ENCODE measurements at places on chromosomes 2 and 18.

- peak; percentile 34 for DNase-seq
Observed at GRCh38 chr2:86518481-86518880, 44.8 kb downstream of the CHMP3 start.

- DNase-seq: peak; percentile 70
Observed at GRCh38 chr2:74876081-74876886, 42.4 kb downstream of the HK2 start.

- no peak for DNase-seq
Observed at GRCh38 chr2:196587056-196587455, 52.5 kb upstream of the CCDC150 start.

GRCh38 chr2:46951290-46952064 lies 35.9 kb upstream of the MCFD2 start:
- no peak for DNase-seq

- DNase-seq: no peak
Observed at GRCh38 chr18:32764611-32765244, 8.1 kb downstream of the KLHL14 start.

DNA sequence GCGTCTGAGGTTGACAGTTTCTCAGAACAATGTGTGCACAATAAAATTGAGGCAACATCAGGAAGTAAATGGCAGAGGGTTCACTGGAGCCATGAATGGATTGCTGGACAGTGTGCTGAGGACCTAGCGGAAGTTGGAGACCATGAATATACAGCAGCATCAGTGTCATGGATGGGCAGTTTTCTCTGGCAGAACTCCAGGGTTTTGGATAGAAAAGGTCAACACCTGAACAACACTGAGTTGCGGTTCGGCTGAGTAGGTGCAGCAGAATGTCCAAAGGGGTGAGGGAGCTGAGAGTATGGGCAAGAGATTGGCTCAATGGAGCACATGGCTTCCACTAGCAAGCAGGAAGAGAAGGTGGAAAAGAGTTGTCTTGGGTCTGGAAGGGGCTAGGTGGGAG lies 73.7 kb downstream of the DNER start:
- DNase-seq: no peak

- DNase-seq: no peak
Observed at GRCh38 chr2:16487686-16488085, 177.9 kb downstream of the CYRIA start.

DNA sequence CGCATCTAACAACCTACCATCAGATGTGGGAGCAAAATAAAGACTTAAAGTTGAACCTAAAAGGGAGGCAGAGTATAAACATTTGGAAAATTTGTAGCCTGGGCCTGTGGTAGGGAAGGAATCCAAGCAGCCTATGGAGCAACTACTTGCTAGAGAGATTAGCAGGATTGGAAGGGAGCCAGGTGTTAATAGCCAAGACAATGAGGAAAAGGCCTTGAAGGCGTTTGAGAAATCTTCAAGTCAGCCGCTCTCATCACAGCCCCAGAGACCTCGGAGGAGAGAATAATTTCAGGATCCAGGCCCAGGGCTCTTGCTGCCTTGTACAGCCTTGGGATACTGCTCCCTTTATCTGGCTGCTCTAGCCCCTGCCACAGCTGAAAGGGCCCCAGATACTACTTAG lies 219.7 kb downstream of the THSD7B start:
- DNase-seq: no peak

DNA sequence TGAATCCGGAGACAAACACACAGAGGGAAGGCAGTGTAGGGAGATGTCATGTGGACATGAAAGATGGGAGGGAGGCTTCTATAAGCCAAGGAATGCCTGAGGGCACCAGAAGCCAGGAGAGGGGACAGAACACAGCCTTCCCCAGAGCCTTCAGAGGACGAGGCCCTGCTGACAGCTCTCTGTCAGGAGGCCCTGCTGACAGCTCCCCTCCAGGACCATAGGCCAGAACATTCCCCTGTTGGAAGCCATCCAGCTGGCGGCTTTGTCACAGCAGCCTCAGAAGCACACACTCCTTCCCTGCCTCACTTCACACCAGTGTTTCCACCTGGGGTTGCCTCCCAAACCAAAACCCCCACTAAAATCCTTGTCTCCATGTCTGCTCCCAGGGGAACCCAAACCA lies 171.3 kb upstream of the ID2 start:
- no peak for DNase-seq

DNA sequence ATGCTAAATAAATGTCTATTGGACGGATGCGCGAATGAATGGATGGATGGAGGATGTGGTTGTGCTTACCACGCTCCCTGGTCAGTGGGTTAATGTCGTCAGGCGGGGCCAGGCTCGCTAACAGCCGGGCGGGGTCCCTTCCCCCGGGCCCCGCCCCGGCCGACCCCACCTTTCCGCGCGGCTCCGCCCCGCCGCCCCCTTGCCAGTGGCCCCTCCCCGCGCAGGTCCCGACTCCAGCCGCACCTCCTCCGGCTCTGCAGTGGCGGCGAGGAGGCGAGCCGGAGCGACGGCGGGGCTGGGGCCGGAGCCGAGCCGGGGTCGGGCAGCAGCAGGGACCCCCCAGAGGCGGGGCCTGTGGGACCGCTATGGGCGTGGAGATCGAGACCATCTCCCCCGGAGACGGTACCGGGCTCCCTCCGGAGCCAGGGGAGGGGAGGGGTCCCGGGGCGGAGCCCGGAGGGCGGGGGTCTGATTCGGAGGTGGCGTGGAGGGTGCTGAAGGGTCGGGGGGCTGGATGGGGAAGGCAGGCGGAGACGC lies at the start of gene FKBP1B:
TSS of gene FKBP1B (plus strand) at position 257 of the 537 bp plus-strand sequence. CDS start at position 366, 109 bp downstream.
- DNase-seq: peak; percentile 35

DNA sequence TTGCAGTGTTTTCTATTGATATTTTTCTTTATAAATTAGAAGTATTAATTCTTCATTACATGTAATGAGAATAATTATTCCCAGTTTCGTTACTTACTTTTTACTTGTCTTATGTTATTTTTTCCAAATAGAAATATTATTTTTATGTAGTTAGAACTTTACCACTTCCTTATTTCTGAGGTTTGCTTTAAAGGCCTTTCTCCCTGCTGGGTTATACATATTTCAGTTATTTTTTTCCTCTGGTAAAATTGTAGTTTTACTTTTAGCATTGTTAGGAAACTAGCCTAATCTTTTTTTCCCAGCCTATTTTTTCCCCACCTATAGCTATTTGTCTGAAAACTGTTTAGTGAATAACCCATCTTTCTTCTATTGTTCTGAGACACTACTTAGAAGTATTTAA lies 17.1 kb downstream of the RNF144A start:
- no peak for DNase-seq

GRCh38 chr2:170143045-170143717 lies 34.8 kb upstream of the MYO3B start:
- no peak for DNase-seq

GRCh38 chr2:220224691-220225543 lies 597.5 kb downstream of the SLC4A3 start:
- DNase-seq: no peak

- DNase-seq: no peak
Observed at GRCh38 chr2:127661949-127662510, 13.3 kb downstream of the LIMS2 start.

GRCh38 chr2:45345331-45346234 lies 265.5 kb downstream of the SRBD1 start:
- DNase-seq: no peak

DNA sequence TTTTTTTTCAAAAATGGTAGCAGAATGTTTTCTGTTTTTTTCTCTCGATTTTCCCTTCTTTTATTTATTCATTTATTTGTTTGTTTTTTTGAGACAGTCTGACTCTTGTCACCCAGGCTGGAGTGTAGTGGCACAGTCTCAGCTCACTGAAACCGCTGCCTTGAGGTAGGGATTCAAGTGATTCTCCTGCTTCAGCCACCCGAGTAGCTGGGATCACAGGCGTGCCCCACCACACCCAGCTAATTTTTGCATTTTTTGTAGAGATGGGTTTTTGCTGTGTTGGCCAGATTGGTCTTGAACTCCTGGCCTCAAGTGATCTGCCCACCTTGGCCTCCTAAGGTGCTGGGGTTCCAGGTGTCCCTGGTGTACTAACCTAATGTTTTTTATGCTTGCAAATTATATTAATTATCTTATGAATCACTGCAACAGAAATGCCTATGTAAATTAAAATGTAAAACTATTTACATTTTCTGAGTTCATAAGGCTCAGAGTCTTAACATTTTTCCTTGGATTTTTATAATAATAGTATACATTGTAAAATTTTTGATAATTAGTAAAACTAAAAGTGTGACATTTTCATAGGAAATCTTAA lies 19.2 kb downstream of the MTA3 start:
- no peak for DNase-seq

- DNase-seq: no peak
Observed at GRCh38 chr18:26386002-26386401, 159.8 kb downstream of the TAF4B start.

DNA sequence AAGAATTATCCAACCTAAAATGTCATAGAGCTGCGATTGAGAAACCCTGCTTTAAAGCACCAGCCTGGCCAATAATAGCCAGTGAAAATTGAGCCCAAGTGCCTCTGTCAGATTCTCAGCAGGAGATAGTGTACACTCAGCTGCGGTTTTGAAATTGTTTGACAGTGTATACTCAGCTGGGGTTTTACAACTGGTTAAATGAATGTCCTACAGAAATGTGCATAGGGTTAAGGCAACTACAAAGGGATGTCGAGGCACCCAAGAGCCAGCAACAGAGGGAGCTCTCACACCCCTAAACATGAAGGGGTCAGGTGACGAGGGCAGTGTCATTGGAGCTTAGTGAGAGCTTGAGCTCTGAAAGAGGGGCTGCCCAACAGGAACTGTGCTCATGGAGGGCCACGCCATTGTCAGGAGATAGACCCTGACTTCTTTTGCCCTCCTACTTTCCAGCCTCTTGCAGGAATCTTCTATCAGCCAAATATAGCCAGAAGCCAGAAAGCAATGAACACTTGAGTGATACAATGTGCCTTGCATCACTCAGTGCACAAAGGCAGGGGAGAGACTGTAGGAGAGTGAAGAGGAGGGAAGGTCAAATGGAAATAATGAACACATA lies 15.1 kb downstream of the ACTG2 start:
- peak; percentile 47 for DNase-seq

DNA sequence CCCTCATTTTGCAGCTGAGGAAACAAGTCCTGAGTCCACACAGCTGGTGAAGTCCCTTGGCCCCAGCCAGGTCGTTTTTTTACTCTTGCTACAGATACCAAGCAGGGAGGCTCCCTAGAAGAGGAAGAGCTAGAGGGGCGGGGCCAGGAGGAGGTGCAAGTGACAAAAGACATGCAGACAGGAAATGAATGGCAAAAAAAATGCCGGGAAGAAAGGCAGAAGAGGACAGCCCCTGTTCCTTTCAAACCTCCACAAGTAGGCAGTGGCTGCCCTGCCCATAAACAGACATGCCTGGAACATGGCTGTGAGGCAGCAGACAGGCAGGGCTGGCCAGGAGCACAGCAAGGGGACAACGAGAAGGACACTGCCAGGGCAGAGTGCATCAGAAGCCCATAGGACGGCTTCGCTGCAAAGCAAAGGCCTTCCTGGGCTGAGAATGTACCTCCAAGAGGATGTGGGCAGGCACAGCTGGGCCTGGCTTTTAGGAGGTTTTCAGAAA lies 108.7 kb downstream of the ZBTB7C start:
- DNase-seq: no peak

GRCh38 chr18:72674710-72675109 lies 130.6 kb upstream of the CBLN2 start:
- no peak for DNase-seq

DNA sequence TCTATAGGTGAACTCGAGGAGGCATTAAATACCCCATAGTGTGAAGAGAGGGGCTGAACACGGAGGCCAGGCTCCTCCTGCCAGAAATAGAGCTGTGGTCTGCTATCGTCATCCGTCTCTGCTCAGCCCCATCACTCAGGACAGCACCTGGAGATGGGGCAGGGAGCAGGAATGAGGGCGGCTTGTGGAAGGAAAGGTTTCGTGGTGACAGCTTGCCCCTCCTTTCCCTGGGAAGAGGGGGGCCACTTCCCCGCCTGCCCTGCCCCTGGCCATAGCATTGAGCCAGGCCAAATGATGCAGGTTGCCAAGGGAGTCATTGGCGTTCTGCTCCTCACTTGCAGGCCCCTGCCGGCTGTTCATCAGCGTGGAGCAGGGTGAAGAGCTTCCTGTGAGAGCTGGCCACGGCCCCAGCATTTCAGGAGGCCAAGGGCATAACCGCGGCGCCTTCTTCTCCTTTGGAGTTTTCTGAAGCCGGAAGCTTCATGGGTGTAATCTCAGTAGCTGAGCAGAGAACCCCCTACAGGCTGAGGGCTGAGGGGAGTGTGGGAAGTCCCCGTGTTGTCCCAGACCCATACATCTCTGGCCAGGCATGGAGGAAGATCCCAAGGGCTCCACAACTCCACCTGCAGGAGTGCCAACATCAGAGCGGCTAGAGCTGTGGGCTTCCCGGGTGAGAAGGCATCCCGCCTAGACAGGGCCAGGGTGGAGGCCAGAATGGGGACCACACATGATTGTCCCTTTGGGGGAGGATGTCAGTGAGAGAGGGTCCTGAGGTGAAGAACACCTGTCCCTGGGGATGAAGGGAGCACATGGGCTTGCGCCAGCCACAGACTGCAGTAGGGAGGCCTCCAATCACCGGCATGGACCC lies 112.5 kb upstream of the GLI2 start:
- DNase-seq: no peak

DNA sequence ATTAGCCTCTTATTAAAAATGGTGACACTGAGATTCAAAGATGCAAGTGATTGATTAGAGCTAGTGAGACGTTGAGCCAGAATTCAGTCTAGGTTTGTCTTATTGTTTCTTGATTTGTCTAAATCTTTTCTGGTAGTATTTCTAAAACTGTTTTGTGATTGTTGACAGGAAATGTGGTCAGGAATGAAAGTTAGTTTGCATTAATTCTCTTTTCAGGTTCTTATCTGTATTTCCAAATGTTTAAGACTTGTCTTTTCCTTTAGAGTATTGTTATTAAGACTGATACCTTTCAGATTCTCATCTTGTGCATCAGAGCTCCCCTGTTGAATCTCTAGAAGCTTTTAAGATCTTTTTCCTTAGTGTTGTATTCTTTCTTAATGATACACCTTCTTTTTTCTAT lies 89.3 kb downstream of the MBD5 start:
- DNase-seq: no peak

DNA sequence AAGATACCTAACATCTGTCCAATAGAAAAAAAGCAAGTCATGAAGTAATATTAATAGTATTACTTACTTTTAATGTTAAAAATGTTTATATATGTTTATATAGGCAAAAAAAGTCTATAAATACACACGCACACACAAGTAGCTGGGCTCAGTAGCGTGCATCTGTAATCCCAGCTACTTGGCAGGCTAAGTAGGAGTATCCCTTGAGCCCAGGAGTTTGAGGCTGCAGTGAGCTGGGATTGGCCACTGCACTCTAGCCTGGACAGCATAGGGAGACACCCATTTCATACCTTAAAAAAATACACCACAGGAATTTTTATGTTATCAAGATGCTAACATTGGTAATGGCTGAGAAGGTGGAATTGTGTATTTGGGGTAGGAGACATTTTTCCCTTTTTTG lies 17.4 kb upstream of the AFTPH start:
- no peak for DNase-seq

- no peak for DNase-seq
Observed at GRCh38 chr2:99471654-99472599, 17.9 kb downstream of the REV1 start.

DNA sequence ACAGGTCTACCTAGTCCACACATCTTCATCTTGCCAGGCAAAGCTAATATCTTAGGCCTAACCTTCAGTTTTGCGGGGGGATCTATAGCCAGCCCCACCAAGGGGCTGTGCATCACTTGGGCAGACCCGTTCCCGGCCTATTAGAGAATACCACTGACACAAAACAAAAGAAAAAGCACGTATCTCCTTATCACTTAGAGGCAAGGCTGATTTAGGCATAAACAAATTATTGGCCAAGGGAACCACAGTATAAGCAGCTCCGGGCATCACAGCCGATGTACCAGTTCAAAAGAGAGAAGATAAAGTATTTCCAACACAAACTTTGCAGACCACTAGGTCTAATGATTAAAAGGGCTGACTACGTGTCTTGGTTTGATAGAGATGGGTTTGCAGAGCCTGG lies 248.0 kb downstream of the TCF4 start:
- no peak for DNase-seq

Data from CD4-positive, alpha-beta T cell treated with Interleukin-6 at 100 ng/mL for 8 hours (primary cell).